Left hindlimb (tissue), 1 donor: ENCODE measurements at places on chromosomes 6 and 20.

DNA sequence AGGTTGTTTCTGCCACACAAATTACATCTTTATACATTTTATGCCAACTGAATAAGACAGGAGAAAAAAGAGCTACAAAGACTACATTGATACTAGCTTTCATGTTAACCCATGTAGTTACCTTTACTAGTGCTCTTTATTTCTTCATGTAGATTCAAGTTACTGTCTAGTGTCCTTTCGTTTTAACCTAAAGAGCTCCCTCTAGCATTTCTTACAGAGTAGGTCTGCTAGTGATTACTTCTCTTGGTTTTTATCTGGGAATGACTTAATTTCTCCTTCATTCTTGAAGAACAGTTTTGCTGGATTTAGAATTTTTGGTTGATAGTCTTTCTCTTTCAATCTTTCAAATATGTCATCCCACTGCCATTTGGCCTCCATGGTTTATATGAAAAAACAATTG lies 21.2 kb upstream of the NOP56 start:
- DNase-seq: no peak

DNA sequence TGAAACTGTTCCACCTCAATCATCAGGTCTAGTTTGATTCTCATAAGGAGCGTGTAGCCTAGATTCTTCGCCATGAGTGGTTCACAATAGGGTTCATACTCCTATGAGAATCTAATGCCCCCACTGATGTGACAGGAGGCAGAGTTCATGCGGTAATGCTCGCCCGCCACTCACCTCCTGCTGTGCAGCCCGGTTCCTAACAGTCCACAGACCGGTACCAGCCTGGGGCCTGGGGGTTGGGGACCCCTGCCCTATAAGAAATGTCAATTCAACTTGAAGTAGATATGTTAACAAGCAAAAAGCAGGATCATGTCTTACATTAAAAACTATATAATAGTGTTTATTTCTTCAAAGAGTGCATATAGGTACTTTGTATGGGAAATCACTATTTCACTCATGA lies 216.5 kb downstream of the COL19A1 start:
- no peak for DNase-seq

DNA sequence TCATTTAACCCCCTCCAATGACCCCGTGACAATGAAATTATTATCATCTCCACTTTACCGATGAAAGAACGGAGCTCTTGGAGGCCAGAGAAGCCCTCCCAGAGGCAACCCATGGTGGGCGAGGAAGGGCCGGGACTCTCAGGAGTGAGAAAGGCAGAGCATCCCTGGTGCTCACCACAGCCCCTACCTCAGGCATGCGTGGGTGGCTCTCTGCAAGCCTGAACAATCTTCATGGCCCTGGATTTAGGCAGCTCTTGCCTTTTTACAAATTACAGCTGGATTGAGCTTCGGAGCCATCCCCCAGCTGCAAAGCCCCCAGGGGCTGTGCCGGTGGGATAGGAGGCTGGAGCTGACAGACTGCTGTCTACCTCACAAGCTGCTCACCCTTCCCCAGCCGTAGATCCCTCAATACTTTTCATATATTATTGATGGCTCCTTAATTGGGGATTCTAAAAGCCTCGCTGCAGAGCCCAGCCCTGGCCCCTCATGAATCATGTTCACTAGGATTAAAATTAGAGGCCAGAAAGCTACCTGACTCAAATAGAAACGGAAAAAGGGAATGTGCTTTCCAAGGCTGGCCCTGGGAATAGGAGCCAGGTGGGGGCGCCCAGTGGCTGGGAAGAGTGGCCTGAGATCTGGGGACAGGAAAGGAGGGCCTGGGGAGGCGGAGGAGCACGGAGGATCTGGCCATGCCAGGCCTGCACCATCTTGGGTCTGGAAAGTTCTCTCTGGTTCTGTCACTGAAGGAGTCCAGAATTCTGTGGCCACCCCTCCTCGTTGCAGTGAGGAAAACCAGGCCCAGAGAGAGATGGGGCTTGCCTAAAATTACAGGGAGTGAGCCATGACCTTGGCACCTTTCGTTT lies 29.1 kb downstream of the CPNE5 start:
- DNase-seq: no peak

GRCh38 chr20:4088766-4089165 lies 73.4 kb upstream of the RNF24 start:
- DNase-seq: no peak

- no peak for DNase-seq
Observed at GRCh38 chr6:34476921-34477320, 11.0 kb downstream of the PACSIN1 start.

- no peak for DNase-seq
Observed at GRCh38 chr20:41392295-41392694, 25.7 kb upstream of the EMILIN3 start.

- DNase-seq: no peak
Observed at GRCh38 chr6:5751525-5752390, 255.0 kb downstream of the NRN1 start.

DNA sequence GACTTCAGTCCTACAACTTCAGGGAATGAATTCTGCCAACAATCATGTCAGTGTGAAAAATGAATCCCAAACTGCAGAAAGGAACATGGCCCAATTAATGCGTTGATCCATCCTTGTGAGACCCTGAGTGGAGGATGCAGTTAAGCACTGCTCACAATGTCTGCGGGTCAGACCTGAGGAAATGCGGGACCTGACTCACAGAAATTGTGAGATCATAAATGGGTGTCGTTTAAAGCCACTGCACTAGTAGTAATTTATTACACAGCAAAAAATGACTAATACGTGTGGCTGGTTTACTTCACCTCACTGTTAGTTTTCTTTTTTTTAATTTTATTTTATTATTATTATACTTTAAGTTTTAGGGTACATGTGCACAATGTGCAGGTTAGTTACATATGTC lies 505.0 kb downstream of the PRKN start:
- no peak for DNase-seq

DNA sequence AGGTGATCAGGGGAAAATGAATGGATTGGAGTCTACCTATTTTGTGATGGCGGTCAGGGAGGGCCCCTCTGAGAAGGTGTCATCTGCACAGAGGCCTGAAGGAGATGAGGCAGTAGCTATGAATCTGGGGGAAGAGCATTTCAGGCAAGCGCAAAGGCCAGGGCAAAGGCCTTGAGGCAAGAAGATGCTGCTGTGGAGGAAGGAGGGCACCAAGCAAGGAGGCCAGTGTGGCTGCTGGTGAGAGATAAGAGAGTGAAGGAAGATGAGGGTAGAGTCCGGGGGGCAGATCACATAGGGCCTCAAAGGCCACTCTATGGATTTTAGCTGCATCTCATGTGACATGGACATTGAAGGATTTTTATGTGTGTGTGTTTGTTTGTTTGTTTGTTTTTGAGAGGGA lies 20.6 kb upstream of the CSNK2A1 start:
- DNase-seq: no peak

GRCh38 chr6:145588981-145589380 lies 146.3 kb downstream of the EPM2A start:
- DNase-seq: no peak

DNA sequence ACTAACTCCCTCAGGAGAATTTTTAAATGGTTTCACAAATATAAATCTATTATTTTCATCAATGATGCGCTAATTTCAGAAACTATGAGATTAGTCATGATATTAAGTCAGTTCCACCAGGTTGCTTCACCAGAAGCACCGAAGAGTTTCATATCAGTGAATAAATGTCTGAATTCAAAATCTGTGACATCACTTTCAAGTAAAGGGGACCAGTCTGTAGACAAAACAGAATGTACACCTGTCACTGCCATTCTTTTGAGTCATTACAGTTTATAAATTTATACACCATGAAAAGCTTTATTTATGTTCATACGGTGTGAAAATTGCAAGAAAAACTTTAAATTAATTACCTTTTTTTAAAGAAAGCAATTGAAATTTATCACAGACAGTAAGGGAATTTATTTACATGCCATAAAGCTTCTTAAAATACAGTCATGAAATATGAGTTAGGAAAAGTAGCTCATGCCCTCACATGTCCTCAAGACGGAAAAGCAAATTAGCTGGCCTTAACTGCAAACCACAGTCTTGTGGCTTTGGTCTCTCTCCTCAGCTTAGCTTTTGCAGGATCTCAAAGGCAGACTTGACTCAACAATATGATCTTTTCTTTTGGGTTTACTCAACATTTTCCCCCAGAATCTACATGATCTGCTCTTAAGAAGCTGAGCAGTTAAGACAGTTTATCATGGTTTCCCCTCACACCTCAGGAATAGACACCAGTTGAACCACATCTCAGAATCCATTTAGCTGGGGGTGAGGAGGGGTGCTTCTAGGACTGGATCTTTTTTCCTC lies 177.7 kb upstream of the MCHR2 start:
- no peak for DNase-seq

GRCh38 chr20:40770564-40771307 lies 81.7 kb upstream of the MAFB start:
- peak; percentile 60 for DNase-seq

GRCh38 chr6:35410131-35410530 lies 42.0 kb upstream of the FANCE start:
- DNase-seq: no peak

GRCh38 chr6:5292154-5292553 lies 30.8 kb downstream of the FARS2 start:
- no peak for DNase-seq

DNA sequence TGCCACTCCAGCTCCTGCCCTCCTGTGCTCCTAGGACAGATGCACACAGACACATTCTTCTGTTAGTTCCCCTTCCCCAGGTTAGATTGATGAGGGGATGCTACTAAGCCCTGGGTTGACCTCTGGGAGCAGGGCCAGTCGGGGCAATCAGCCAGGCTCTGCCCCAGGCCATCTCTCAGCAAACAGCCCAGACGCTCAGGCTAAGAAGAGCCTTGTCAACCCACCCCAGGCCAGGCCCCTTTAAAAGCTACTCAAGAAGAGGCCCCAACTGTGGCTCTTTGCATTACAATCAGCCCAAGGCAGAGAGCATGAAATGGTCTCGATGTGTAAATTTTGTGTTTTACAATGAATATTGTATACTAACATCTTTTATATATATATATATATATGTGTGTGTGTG lies 107.4 kb downstream of the TFAP2A start:
- no peak for DNase-seq

DNA sequence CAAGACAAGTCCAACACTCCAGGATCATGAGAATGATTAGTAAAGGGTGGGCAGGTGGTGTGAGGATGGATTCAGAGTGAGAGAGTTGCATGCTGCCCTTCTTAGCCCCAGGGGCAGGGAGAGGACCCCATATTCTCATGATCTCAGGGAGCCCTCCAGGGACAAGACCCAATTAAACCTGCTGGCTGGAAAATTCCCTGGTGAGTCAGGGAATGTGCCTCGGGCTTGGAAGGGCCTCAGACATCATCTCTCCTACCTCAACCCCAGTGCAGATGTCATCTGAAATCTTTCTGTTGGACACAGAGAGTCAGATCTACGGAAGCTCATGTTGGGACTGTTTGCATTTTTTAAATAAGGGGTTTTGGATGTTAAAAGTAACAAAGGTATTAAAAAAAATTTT lies 9.2 kb upstream of the SIRPD start:
- DNase-seq: no peak

GRCh38 chr20:53793783-53794383 lies 200.2 kb upstream of the ZNF217 start:
- no peak for DNase-seq

DNA sequence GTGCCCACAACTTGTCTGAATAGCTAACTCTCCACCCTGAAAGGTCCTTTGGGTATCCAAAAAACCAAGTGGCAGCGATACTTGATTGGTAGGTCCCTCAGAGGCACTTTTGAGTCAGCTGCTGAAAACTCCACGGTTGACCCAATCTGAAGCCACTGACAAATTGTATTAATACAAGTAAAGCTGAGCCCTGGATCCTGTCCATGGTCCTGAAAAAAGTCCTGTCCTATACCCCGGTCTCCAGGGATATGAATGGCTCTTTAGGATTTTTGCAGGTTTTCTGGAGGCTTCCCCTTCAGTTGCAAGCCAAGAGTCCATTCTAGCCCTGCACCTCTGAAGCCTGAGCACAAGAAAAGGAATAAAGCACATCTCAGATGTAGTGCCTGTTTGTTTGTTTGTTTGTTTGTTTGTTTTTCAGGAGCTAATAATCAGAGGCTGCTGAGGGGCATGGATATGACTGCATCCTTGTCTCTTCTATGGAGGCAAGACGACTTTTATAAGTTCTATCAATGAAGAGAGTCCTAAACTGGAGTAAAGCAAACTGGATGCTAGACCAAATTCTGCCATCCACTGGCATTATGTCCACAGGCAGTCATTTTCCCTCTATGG lies 1.7 kb upstream of the SLC12A5 start:
- DNase-seq: no peak

DNA sequence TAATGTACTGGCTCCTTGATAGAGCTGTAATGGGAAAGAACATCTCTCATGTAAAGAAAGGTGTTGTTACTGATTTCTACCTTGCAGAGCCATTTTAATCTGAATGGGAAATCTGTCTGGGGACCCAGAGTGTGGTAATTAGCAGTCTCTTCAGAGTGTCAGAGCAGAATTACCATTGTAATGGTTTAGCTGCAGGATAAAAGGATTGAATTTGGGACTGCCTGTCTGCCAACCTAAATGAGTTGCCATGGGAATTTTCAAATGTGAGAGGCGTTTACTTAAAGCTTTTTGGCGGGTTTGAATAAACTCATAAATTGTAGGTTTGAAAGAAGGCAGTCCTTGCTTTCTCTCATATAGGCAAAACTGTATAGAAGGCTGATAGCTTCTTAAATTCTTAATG lies 128.8 kb downstream of the QKI start:
- no peak for DNase-seq

DNA sequence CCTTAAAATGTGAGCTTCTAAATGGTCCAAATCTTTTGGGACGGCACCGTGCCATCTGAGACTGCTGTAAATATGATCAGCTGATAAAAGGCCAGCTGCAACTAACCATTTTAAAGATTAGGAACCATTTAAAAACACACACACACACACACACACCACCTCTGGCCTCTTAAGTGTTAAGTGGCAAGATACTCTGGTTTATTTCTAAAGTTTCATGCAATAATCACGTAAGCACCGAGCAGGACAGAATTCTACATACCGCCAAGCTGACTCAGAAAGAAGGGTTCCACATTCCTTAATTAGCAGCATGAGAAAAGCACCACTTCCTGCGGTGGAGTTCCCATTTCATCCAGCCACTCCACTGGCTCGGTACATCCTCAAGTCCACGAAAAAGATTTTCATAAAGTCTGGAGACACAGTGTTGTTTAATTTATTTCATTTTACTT lies 17.8 kb upstream of the ZNF217 start:
- peak; percentile 43 for DNase-seq
